Activated gamma-delta T cell treated with anti-CD3 and anti-CD28 coated beads, Interleukin-2, amount 50 U/mL, for 16 hours (primary cell): ENCODE measurements at places on chromosomes 1 and 21.

- DNase-seq: no peak
These were observed 693 bp downstream of the SRSF10 start for GRCh38 chr1:23979387-23979880.

DNA sequence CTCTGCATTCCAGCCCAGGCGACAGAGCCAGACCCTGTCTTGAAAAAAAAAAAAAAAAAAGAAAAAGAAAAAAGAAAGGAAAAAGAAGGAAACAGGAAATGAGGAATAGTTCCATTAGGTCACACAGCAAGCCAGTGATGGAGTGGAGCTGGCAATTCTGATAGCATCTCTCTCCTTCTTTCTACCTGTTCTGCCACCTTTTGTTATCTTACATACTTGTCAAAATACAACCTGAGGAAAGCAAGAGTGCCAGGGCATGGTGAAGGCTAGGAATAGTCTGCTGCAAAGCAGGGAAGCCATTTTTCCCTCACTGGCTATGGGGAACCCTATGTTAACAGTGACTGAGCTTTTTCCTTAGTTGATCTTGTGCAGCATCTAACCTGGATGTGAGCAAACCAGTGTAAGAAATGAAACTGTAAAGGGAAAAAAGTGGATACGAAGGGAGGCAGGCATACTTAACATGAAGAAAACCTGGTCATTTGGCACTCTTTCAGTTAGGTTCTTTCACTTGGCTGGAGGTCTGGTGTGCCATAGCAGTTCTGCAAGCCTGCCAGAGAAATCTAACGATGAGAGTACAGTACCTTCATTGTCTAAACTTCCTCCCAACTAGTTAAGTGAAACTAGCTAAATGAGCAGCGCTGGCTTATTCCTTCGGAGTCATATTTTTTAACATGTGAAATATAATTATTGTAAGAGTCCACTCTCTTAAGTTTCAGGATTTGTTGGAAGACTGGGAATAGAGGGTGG lies 17.9 kb upstream of the THEM5 start:
- no peak for DNase-seq

- DNase-seq: no peak
These were observed 90.6 kb downstream of the ST3GAL3 start for GRCh38 chr1:43797891-43798290.

DNA sequence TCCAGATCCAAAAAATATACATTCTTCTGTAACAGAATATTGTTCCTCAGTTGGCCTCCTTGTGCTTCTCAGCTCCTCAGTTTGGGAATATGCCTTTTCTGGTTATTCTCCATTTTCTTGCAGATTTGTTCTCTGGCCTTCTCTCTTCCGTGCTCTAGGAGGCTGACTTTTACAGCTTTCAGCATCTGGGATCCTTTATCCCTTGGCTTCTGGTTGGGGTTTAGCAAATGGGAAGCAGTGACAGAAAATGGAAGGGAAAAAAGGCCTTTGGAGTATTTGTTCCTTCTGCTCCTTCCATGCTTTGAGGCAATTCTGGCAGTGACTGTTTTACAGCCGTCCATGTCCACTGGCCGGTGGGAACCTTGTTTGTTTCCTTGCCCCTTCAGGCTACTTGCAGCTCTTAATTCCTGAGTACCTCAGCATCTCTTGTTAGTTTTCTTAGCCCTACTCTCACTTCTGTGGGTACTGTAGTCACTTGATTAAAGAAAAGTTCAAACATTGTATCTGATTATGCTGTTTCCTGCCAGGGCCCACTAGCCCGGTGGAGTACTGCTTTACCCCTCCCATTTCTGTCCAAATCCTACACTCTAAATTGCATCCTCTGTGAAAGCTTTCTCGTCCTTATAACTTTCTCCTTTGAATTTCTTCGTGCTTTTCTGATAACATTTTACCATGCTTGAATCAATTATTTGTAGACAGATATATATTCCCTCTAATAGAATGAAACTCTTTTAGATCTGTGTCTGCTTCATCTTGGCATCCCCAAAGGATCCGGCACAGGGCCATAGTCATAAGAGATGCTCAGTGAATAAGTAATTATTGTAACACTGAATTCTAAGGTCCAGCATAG lies 118.2 kb downstream of the OSBPL9 start:
- no peak for DNase-seq

GRCh38 chr1:9758559-9759121 lies 65.1 kb downstream of the CLSTN1 start:
- no peak for DNase-seq

- no peak for DNase-seq
These were observed 12.7 kb upstream of the TRAF3IP3 start for GRCh38 chr1:209743145-209743482.

DNA sequence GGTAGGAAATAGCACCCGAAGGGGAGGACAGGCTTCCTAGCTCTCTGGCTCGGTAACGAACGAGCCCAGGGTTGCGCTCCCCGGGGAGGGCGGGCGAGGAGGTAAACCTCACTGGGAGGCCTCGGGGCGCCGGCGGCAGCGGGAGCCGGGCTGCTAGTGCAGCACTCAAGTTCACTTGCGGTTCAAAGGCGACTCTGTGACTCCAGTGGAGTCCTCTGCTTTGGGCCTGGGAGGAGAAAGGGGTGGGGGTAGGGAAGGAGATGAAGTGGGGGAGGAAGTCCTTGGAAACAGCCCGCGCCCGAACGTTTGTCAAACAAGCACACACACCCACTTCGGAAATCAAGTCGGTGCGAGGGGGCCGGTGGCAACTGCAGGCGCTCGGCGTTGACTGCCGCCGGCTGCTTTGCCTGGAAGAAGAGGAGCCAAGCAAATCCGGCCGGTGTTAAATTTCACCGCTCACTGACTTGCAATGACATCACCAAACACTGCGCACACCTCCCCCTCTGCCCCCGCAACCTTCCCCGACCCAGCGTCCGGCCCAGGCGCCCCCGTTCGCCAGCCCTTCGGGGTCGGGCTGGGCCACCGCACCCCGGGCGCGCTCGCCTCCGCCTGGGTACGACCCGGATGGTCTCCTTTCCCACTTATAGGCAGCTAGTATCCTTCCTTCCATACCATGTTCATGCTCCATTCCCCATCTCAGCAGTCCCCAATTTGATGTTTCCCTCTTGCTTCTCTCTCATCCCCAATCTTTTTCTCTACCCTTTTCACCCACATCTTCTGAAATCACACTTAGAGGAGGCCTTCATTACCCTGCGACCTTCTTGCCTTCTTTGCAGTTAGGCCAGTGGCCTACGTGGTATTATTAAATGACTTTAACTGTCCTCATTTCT lies at the start of gene COL24A1:
Gene COL24A1 (minus strand): TSS at position 207 of the 890 bp plus-strand sequence. CDS start 376 bp downstream, outside the sequence.
- no peak for DNase-seq

GRCh38 chr1:9271861-9272595 lies 20.7 kb upstream of the SPSB1 start:
- no peak for DNase-seq

GRCh38 chr1:210347112-210347511 lies 18.4 kb downstream of the HHAT start:
- no peak for DNase-seq

- no peak for DNase-seq
These were observed 26.8 kb downstream of the TRPM2 start for GRCh38 chr21:44379991-44380865.

- DNase-seq: no peak
These were observed 133.6 kb downstream of the TGFBR3 start for GRCh38 chr1:91752324-91752723.
